Stimulated activated CD4-positive, alpha-beta T cell treated with anti-CD3 and anti-CD28 coated beads, Interleukin-2, amount 100 ng/mL, for 48 hours (primary cell): ENCODE measurements at places on chromosomes 13 and 19.

DNA sequence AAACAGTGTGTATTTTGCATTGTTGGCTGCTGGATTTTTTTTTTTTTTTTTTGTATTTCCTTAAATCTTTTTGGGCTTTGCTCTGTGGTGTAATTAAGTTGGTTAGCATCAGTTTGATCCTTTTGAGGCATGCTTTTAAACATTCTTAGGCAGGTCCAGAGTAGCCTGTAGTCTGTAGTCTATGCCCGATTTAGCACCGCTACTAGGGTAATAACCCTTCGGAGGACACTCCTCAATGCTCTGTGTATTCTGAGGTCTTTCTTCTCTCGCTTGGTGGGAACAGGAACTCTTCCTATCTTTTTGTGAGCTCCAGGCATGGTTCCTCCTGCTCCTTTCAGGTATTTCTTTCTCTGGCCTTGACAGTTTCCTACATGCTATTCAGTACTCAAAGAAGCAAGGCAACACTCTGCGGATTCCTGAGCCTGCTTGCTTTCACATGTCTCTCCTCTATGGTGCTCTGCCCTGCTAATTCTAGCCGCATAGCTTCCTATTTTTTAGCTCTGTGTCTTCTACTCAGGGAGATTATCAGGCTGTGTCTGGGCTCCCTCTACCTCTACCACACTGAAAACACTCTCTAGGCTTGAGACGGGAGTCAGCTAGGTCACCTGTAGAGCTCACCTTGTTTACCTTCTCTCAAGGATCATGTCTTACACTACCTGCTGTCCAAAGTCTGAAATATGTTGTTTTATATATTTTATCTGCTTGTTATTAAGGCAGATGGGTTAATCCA lies 195.1 kb downstream of the NDFIP2 start:
- DNase-seq: no peak

- DNase-seq: no peak
Observed at GRCh38 chr13:79376843-79377242, 29.2 kb downstream of the RBM26 start.

DNA sequence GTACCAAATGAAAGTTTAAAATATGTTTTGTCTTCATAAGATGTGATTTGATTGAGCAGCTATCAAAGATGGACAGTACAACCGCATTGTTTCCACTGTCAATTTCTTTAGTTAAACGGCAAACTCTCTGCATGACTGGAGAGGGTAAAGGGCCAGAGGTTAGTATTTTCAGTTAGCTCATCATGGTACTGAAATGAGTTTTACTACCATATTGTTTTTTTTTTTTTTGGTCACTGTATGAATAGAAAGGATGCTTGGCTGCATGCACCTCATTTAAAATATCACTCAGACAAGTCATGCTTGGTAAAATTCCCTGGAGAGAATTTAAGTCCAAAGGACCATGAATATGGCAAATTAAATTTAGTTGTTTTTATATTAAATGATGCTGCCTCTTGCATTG lies 942.1 kb upstream of the SPRY2 start:
- no peak for DNase-seq

- no peak for DNase-seq
Observed at GRCh38 chr13:24090049-24090448, 70.5 kb upstream of the SPATA13 start.

GRCh38 chr13:26596458-26596857 lies 39.0 kb downstream of the WASF3 start:
- DNase-seq: no peak

DNA sequence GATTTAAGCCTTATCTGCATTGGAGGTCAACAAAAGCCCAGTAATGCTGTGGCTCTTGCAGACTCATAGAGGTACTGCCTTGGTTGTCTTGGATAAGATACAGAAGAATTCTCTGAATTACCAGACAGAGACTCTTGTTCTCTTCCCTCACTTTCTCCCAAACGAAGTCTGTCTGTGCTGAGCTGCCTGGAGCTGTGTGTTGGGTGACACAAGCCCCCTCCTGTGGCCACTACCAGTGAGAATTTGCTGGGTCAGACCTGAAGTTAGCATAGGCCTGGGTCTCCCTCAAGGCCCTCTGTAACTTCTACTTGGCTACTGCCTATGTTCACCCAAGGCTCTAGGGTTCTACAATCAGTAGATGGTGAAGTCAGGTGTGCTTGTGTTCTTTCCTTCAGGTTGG lies 413.0 kb downstream of the PCDH20 start:
- DNase-seq: no peak

DNA sequence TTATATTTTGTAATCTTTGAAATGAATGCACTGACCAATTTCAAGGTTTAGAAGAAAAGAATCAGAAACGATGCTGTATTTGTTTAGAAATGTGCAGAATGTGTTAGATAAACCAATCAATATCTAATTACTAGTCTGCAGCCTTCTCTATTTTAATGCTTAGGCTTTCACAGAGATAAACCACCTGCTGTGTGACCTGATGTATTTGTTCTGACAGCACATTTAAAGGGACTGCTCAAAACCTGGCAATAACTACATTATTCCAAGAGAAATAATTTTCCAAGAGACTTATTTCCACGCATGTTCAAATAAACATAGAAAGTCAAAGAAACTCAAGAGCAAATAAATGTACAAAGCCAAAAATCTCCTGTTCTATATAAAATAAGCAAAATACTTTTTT lies 641.6 kb upstream of the PCDH20 start:
- no peak for DNase-seq

DNA sequence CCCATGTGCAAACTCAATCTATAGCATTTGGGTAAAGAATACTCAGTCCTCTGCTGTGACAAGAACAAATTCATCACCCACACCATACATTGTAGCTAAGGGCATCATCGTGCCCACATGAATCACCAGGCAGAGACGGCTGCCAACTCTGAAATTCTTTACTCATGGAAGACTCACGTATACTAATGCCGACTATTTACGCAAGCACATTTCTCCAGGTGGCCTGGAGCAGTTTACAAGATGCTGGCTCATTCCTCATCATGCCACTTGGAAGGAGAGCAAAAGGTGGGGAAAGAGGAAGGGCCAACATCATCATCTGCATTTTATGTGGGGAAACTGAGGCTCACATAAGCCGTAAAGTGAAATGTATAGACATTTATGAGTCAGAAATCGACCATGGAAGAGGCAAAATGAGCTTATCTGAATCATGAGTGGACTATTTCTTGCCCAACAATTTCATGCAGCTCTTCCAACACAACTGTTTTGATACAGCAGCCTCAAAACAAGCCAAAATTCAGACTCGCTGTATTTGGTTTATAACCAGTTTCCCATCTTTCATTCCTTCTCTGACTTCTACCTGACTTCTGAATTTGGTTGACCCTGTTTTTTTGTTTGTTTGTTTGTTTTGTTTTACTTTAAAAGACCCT lies 213.9 kb upstream of the SERP2 start:
- DNase-seq: no peak

GRCh38 chr13:113407103-113407530 lies 43.2 kb upstream of the GRTP1 start:
- DNase-seq: no peak
